ENCODE measurements at places on chromosomes 4 and X.
A peak's percentile ranks its signal among the peaks of the same experiment; 100 is the strongest.

DNA sequence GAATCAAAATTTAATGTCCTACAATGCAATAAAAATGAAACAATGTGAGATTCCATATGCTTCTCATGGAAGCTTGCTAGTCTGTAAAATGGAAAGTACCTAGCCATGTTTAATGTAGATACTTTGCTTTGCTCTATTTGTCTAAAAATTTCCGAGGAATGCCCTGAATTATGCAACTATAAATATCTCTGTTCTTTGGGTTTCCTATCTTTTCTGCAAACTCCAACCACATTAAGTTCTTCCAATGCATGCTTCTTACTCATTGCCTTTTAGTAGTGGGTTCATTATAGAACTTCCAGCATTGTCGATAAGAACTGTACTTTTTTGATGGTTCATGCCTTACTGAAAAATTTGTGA is 178.3 kb downstream of the RASL11B start:
- DNase-seq: no peak

GRCh38 chrX:28576117-28576516 is 11.1 kb upstream of the IL1RAPL1 start:
- no peak for DNase-seq

GRCh38 chr4:142567199-142567598 is 278.9 kb downstream of the INPP4B start:
- peak; percentile 89 for DNase-seq

- no peak for DNase-seq
These were observed 24.6 kb upstream of the MOB1B start for GRCh38 chr4:70877556-70877955.

DNA sequence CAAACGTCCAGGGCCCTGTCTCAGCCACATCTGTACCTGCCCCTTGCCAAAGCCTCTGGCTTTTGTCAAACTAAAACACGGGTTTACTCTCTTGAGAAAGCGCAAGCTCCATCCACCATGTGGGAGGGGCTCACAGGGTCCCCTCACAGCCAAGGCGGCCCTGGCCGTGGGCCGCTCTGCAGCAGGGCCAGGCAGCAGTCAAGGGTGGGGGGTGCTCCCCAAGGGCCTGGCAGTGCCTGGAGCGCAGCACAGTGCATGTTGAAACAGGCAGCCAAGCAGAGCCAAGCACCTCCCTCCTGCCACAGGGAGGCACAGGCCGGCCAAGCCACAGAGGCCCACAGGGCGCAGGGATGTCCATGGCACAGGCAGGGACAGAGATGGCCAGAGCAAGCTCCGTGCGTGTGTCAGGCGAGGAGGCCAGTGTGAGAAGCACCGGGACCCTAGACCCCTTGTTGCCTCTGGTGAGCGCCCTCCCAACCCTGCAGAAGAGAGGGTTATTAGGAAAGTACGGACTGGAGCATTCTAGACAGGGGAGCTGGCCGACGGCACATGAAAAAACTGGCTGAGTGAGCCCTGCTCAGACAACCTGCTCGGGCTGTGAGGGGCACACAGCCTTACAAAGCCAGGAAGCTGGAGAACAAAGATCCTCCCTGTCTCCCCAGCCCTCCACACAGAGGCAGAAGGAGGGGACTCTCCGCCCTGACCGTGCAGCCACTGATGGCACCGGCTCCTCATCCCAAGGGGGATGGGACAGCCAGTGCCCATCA is 39.0 kb downstream of the FAM53A start:
- DNase-seq: no peak

DNA sequence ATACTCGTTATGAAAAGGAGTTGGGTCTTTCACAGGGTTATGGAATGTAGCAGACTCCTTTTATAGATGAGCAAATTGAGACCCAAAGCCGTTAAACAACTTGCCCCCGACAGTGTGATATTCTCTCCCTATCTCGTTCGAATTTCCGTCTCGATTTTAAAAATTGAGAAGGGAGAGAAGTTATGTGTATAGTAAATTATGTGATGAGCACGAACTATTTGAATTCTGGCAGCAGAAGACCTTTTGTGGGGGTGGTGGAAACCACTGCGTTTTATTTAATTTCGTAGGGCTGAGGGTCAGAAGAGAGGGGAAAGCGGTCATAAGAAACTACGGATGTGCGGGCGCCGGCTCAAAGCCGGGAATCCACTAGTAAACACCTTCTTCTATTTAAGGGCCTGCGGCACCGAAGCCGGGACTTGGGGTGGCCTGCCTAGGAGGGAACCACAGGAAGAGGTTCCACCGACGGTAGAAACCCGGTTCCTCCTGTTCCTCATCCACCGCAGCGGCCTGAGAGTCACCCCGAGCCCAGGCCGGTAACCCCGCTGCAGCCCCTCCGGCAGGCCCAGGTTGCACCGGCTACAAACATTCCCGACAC is 1.5 kb upstream of the DDX3X start:
- peak; percentile 60 for DNase-seq
